CD4-positive, alpha-beta memory T cell (primary cell): ENCODE measurements at places on chromosomes 16 and 17. TPM values are rescaled to one million over a fixed set of nuclear protein-coding genes. Genes with fewer than 3 reads are reported as not detected.

GRCh38 chr16:23495671-23496070 lies 14.6 kb downstream of the GGA2 start:
- no peaks in the 10 kb centered on the region for H3K27me3 ChIP-seq
- H3K27ac ChIP-seq: no peak overlapping the region
- no peak overlapping the region for H3K4me3 ChIP-seq
- peaks cover 34% of the 10 kb centered on the region for H3K4me1 ChIP-seq

DNA sequence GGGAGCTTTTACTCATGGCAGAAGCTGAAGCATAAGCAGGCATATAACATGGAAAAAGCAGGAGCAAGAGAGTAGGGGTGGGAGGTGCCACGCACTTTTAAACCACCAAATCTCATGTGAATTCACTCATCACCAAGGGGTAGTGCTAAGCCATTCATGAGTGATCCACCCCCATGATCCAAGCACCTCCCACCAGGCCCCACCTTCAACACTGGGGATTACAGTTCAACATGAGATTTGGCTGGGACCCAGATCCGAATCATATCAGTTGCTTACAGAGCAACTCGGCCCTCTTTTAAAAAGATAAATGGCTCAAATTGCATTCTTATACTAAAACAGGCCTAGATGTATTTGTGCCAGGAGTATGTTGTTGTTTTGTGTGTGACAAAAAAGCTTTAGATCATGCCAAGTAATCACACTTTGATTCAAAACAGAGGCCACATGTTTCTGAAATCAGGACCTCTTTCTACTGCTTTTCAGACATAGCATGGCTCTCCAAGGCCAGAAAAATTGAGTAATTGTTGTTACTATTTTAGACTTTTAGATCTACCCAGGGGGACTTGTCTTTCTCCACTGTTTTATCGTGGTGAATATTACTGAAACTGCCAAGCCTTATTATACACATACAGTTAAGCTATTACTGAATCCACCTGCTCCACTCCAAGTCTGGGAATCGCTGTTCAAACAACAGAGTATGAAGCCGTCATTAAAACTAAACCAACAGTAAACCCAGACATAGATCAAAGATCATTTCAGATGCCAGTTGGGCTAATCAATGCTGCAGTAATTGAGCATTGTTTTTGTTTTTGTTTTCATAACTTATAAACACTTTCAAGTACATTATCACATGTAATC lies 163.3 kb downstream of the KCNJ2 start:
- no peaks in the 10 kb centered on the region for H3K4me1 ChIP-seq
- H3K36me3 ChIP-seq: no peaks in the 10 kb centered on the region
- H3K27ac ChIP-seq: no peak overlapping the region
- DNase-seq: no peak

Gene COX6A2
- not detected for total RNA-seq

- no peak overlapping the region for H3K27ac ChIP-seq
- peaks cover 24% of the 10 kb centered on the region for H3K4me1 ChIP-seq
- no peak overlapping the region for H3K4me3 ChIP-seq
- no peaks in the 10 kb centered on the region for H3K36me3 ChIP-seq
- DNase-seq: no peak
Measured at GRCh38 chr17:82332669-82333278, 792 bp downstream of the SECTM1 start.

GRCh38 chr16:48838349-48838748 lies 228.4 kb upstream of the N4BP1 start:
- no peak for DNase-seq
- no peak overlapping the region for H3K4me3 ChIP-seq
- no peak overlapping the region for H3K27ac ChIP-seq
- no peaks in the 10 kb centered on the region for H3K27me3 ChIP-seq
- H3K36me3 ChIP-seq: no peaks in the 10 kb centered on the region

Gene PCGF2
- not detected for total RNA-seq
